ENCODE measurements at places on chromosomes 16 and 17.

DNA sequence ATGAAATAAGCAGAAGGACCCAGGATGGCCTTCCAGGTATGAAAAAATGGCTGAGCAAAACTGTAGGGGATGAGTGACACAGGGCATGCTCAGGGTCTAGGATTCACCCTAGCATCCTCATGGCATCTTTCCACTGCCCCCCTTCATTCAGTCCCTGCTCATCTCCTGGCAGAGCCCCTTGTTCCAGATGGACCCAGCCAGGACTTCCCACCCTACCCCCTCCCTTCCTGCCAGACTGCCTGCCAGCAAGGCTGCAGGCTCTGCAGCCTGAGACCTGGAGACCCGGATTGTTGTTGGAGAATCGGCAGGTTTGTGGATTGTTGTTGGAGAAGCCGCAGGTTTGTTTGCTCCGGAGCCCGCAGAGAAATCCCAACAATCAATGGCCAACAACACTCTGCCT lies 6.6 kb downstream of the SEZ6 start:
- DNase-seq = no peak

GRCh38 chr17:81481073-81481799 lies 31.4 kb downstream of the ACTG1 start:
- DNase-seq = no peak

DNA sequence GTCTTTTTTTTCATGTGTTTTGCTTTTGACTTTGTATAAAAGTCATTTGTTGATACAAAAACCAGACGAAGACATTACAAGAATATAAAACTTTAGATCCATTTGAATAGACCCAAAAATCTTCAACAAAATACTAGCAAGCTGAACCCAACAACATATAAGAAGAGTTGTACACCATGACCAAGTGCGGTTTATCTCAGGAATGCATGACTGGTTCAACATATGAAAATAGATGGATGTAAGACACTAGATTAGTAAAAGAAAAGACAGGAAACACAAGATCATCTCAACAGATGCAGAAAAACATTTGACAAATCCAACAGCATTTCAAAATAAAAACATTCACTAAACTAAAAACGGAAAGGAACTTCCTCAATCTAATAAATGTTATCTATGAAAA lies 69.0 kb downstream of the TBC1D16 start:
- DNase-seq = no peak

- DNase-seq = no peak
Measured at GRCh38 chr16:81650982-81651562, 128.0 kb upstream of the PLCG2 start.

GRCh38 chr17:27379888-27380533 lies 76.2 kb upstream of the KSR1 start:
- DNase-seq = no peak

- DNase-seq = no peak
Measured at GRCh38 chr17:36532435-36532975, 2.2 kb downstream of the MYO19 start.

- no peak for DNase-seq
Measured at GRCh38 chr17:3695723-3696411, at the start of gene P2RX5. Gene P2RX5, minus strand, starts transcription at chr17:3696155. Its CDS starts 150 bp downstream, at chr17:3696005.

- no peak for DNase-seq
Measured at GRCh38 chr17:76827736-76828135, 40.5 kb upstream of the MGAT5B start.

DNA sequence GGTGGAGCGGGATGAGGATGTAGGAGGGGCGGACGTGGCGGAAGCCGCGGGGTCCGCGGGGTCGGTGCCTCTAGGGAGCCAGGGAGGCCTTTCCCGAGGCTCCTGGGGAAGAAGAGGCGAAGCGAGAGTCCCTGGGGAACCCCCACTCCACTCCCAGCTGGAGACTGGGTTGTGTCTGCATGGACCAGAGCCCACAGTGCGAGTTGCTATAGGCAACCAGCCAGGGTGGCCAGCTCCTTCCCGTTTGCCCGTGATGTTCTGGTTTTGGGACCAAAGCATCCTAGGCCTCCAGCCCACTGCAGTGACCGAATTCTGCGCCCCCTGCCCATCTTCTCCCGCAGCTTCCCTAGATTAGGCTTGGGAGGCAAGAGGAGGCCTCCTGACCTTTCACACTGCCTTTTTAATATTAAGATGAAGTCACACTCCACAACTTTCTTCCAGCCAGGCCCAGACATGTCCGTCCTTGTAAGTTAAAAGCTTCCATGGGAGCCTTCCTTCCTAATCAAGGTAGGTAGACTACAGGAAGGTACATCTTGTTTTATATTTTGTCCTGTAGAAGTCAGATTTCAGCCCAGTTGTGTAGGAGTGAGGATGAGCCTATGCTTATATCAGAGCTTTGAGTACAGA lies 469 bp downstream of the AMZ2 start:
- no peak for DNase-seq

- DNase-seq = no peak
Measured at GRCh38 chr17:78865682-78866390, 25.2 kb upstream of the USP36 start.

GRCh38 chr16:3486506-3487215 lies 8.6 kb downstream of the C16orf90 start:
- DNase-seq = no peak

GRCh38 chr17:81099888-81100287 lies 64.9 kb downstream of the BAIAP2 start:
- no peak for DNase-seq

- DNase-seq = no peak
Measured at GRCh38 chr17:39679521-39680192, 8.2 kb downstream of the PGAP3 start.

- no peak for DNase-seq
Measured at GRCh38 chr16:54070789-54071343, 215.7 kb downstream of the IRX3 start.

DNA sequence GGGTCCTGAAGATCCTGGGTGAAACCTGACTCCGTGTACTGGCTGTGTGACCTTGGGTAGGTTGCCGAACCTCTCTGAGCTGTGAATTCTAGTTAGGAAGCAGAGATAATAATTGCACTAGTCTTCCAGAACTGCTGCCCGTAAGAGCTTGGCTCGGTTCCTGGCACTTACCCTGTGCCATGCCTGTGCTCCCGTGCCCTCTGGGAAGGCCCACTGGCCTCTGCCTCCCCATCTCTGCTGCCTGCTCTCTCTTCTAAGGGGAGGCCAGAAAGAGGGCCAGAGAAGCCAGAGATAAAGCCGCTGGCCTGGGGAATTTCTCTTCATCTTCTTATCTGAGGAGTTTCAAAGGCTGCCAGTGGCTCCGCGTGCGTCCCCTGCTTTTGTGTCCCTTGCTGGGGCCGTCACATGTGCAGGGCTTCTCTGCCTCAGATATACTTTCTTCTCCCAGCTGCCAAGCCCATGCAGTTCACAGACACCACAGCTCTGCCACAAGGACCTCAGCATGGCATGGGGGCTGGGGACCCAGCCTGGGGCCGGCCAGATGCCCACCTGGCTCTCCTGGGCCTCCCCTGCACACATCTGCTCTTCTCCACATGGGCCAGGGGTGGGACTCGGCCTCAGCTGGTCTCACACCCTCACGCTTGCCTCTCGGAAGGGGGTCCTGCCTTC lies 145.2 kb downstream of the SDK2 start:
- no peak for DNase-seq

DNA sequence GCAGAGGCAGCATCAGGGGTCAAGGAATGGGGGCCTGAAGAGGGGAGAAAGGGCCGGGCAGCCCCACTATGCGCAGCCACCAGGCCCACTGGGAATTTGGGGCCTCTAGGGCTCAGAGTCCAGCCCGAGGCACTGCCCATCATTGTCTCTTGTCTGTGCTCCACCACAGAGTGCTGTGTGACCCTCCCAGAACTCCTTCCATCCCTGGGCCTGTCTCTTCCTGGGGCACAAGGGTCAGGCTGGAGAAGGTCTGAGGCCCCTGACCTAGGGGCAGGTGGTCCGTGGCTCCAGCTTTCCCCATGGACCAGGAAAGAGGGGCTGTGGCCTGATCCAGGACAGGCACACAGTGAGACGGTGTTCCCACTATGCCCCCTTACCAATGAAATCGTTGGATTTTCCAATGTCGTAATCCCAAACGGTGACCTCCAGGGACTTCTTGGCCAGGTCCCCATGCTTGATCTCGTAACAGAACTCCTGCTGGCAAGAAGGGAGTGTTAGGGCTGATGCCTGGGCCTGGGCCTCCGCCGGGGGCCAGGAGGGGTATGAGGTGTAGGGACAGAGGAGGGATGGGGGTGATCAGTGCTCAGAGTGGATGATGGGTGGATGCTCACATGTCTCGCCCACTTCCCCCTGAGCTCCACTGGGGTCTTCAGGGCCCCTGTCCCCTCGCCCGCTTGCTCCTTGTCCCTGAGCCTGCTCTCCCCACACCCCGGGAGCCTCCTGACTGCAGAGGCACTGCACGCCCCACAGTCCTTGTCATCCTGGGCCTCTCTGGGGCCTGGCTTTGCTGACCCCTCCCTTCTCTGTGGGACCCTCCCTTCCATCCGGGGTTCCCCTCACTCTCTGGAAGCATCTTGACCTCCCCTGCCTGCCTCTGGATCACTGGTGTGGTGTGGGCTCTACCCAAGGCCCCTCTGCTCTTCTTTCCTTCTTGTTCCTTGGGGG lies 10.7 kb downstream of the SCGB1C2 start:
- DNase-seq = no peak

- no peak for DNase-seq
Measured at GRCh38 chr17:50945779-50946222, 79.6 kb upstream of the TOB1 start.

GRCh38 chr17:12057520-12057919 lies 36.8 kb downstream of the MAP2K4 start:
- DNase-seq = no peak

DNA sequence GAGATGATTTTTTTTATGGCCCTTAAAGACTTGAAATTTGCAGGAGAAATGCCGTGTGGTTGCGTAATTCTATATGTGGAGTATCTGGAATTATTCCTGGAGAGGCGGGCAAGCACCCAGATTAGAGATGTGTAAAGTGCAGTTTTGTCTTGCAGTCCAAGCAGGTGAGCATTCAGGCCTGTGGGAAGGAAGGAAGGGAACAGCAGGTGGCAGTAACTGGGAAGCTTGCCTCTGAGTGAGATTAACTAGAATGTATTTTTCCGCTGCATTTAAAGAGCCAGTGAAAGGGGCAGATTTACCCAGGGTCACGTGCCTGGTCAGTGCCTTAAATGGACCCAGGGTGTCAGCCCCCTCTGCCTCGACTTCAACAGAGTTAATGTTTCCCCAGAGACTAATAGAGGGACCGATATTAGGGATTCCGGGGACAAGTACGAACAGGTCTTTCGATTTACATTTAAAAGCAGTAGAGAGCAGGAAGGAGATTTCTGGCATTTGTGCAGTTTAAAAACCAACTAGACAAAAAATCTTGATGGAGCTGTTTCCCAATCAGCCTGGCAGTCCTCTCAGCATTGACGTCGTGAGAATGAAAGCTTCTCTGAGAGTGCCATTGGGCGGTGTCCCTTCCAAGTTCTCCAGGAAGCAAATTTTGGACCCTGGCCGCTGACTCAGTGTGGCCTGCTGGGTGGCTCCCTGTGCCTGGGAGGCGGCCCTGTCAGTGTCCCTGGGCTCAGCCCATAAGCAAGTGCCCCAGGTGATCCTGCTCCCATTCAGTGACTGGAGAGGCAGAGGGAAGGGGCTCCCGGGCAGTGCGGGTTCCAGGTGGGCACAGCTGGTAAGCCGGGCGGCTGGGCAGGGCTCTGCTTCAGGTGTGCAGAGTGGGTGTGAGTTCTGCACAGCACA lies 38.2 kb downstream of the KSR1 start:
- DNase-seq = no peak

GRCh38 chr17:6064868-6065267 lies 5.3 kb upstream of the WSCD1 start:
- no peak for DNase-seq

DNA sequence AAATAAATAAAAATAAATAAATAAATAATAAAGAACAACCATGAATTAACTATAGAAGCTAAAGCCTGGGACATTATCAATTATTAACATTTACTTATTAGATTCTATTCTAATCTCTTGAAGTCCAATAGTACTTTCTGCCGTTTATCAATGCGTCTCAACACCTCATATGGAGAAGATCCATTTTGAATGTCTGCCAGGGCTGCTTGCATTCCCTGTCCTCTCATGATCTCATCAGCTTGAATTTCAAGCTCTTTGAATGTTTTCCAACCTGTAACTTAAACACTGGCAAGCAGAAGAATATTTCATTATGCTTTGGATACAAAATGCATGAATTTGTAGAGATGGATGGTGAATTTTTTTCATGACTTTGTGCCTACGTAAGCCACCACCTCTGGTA lies 191.9 kb upstream of the ANKFN1 start:
- no peak for DNase-seq

GRCh38 chr17:8577868-8578267 lies 52.7 kb downstream of the MYH10 start:
- no peak for DNase-seq

- DNase-seq = no peak
Measured at GRCh38 chr16:84096447-84097005, 20.2 kb downstream of the MBTPS1 start.

DNA sequence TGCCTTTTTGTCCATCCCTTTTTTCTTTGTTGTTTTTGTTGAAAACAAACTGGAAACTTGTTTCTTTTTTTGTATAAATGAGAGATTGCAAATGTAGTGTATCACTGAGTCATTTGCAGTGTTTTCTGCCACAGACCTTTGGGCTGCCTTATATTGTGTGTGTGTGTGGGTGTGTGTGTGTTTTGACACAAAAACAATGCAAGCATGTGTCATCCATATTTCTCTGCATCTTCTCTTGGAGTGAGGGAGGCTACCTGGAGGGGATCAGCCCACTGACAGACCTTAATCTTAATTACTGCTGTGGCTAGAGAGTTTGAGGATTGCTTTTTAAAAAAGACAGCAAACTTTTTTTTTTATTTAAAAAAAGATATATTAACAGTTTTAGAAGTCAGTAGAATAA lies 4.9 kb downstream of the SOX9 start:
- no peak for DNase-seq

- DNase-seq = no peak
Measured at GRCh38 chr16:12655537-12655936, 148.2 kb downstream of the CPPED1 start.

DNA sequence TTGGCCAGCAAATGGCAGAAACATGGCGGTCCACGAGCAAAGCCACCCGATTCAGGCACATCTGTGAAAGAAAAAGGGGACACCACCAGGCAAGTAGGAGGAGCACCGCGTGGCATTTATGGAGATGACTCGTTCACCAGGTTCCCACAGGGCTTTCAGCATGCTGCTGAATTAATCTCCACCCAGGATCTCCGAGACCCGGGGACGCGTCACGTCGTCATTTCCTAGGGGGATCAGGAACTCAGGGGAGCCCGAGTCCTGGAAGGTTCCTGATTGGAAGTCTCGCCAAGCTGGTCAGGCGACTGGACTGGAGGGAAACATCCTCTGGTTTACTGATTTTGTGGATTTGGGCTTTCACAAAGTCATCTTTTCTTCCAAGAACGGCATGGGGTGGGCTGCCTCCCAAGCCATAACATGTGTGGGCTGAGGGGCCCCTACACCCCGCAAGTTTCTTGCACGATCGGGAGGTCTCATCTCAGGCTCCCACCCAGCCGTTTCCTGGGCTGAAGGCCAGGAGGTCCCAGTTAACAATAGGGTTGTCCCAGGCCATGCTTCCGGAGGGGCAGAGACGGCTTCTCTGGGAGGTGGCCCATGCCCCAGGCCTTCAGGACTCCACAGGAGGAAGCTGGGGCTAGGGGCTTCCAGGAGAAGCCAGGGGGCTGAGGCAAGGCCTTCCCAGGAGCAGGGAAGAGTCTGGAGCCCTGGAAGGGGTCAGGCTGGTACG lies 645 bp downstream of the DNAH17 start:
- no peak for DNase-seq
